NCI-H2227 treated with DMSO at 0.1 percent for 48 hours (cell line): ENCODE measurements at places on chromosomes 7 and 10.

DNA sequence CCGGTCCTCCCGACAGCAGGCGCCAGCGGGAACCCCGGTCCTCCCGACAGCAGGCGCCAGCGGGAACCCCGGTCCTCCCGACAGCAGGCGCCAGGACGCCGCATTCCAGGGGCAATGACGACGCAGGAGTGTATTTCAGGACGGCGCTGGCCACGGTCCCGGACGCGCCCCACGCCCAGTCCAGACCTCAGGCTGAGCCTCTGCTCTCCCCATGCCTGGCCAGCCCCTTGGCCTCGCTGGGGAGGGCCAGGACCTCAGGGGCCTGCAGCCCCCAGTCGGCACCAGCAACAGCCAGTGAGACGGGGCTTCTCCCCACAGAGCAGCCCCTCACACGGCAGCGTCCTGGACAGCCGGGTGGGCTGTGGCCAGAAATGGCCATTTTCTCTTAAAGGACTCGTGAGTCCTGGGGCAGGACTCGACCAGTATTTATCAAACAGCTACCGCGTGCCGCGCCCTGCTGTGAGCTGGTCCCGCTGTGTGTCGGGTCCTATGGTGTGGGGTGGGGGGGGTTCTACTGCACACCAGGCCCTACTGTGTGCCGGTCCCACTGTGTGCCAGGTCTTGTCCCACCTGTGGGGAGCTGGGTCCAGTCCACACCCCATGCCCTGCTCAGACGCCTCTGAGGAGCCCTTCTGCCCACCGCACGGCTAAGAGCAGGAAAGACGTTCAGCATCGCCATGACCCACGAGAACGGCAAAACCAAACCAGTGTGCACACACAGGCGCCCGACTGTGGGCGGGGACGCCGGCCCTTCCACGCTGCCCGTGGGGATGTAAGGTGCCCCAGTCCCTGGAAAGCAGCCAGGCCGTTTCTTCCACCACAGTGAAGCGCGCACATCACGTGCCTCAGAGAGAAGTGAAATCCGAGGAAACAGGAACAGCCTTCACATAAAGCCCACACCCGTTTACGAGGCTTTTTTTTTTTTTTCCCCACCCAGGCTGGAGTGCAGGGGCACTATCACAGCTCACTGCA is 33.3 kb downstream of the GET4 start:
- no peak for DNase-seq

- DNase-seq = no peak
Measured at GRCh38 chr10:29701306-29701705, 66.5 kb upstream of the SVIL start.

DNA sequence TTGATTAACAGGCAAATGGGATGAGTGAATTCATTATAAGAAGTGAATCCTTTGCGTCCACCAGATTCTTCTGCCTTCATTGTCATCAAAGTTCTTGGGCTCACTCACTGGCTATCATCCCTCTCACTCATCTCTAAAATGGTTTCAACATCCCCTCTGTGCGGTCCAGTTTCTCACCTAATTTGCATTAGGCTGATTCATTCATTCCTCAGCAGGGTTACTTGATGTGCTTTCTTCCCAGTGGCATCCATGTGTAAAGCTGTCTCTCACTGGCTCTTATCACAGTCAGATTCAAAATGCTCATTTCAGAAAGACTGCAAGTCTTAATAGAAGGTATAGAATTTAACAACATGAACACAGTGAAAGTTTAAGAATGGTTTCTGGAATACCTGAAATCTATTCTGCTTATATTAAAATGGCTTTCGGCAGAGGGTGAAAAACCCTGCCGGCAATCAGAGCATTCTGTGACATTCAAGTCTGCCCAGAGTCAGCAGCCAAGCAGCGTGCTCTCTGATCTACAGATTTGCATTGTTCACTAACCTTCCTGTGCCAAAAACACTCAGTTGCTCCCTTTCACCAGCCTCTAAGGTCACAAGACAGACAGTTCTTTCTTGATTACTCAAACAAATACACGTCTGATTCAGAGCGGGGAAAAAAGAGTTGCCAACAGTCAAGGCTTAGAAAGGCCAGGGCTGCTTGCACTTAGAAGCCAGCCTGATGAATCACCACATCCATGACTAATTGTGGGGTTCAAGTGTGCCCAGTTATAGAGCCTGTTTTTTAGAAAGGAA is 106.7 kb downstream of the TES start:
- no peak for DNase-seq

- DNase-seq = no peak
Measured at GRCh38 chr10:102600816-102601215, 43.5 kb upstream of the TRIM8 start.

DNA sequence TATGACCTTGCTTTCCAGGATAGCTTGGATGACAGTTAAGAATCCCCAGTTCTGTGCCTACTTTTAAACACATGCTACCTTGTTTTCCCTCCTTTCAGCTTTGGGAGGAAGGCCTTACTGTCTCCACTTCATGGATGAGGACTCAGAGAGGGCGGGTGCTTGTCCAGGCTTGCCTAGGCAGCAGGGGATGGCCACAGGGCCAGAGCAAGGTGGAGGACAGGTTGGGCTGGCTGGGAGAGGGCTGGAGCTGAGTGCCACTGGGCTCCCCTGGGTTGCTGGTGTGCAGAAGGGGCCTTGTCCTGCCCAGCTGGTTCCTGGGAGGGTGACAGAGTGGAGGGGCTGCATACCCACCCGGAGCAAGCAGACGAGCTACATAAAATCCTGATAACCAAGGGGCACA is 117.8 kb downstream of the GRK5 start:
- DNase-seq = no peak

DNA sequence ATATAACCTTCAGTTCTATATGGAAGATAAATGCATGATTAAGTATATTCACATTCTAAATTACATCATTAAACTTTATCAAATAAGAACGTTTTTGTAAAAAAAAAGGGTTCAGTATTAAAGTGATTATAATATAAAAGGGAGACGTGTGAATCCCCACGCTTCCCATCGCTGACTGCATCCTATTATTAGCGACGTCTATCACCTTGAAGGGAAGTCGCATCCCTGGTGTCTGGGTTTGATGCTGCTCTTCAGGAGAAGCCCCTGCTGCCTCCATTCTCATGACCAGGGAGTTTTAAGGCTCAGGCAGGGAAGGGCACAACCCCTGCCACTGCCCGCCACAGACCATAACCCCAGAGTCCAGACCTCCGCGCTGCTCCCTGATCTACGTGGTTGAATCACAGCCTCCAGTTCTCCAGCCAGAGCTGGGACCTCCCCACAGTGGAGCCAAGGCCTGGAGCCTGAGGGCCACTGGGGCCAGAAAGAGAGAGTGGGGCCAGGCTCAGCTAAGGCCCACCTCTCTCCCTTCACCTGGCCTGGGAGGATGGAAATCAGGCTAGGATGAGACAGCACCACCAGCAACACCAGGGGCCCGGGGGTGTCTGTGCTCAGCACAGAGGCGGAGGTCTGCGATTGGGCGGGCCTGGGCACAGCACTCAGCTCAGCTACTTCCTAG is 130.6 kb downstream of the TCERG1L start:
- no peak for DNase-seq

GRCh38 chr7:46611508-46611907 is 690.4 kb upstream of the IGFBP3 start:
- no peak for DNase-seq

GRCh38 chr7:81235997-81236396 is 317.1 kb upstream of the SEMA3C start:
- no peak for DNase-seq
